ENCODE measurements at places on chromosomes 11 and 22.

DNA sequence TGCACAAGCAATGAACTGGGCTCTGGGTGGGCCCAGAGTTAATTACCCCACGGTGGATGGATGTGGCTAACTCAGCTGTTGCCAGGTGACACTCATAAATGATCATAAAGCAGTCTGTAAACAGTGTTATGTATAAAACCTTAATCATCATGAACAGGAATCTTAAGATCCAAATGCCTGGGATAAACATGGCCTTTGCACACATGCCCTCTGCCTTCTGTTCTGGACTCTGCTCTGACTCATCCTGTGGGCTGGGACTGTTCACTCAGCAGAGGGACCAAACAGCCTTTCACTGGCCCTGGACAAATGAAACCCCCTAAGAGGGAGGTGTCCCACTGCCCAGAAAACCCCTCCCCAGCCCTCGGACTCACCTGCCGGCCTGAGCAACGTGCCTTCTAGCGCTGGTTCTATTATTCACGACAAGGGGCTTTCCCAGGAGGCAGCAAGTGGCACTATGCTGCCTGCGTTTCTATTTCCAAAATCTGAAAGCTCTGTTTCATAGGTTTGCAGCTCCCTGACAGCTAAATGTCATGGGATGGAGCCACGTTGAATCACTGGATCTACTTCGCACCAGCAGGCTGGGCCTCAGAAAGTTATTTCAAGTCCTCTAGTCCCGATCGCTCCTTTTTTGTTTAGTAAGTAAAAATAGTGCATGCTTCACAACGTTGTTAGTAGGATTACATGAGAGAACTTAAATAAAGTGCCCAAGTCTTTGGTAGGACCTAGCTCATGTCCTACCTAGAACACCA is 53.0 kb downstream of the LARGE1 start:
- DNase-seq, result no peak

DNA sequence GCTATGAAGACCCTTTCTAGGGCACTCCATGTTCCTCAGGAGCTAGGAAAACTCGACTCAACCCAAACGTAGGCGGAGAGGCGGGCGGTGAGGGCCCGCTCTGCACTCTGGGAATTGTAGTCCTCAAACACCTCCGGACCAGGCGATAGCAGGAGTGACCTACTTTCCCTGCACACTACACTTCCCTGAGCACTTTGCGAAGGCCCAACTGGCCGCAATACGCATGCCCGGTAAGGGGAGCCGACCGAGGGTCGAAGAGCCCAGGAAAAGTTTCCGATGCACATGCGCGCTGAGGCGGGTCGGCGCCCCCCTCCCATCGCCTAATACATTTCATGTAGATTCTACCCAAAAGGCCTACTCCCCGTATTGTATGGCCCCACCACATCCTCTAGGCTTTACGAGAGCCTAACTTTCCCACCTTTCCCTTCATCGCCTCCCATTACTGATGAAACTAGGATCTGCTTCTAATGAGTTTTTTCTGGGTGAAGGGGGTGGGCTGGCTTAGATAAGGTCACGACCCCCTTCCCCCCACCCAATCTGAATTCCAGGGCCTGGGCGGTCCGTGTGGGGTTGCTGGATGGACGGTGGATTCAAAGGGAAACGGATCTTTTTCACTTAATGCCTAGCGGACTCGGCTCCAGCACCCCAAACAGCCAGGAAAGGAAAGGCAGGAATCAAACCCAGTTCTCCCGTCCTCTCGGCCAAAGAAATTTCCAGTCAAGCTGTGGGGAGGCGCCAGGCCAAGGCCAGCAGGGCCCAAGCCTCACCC is 2.1 kb downstream of the TOB2 start:
- peak; percentile 93 for DNase-seq

- no peak for DNase-seq
These were observed 13.9 kb downstream of the LRRC32 start for GRCh38 chr11:76656571-76657081.

GRCh38 chr22:23283591-23284503 is 103.5 kb downstream of the BCR start:
- DNase-seq, result peak; percentile 38

DNA sequence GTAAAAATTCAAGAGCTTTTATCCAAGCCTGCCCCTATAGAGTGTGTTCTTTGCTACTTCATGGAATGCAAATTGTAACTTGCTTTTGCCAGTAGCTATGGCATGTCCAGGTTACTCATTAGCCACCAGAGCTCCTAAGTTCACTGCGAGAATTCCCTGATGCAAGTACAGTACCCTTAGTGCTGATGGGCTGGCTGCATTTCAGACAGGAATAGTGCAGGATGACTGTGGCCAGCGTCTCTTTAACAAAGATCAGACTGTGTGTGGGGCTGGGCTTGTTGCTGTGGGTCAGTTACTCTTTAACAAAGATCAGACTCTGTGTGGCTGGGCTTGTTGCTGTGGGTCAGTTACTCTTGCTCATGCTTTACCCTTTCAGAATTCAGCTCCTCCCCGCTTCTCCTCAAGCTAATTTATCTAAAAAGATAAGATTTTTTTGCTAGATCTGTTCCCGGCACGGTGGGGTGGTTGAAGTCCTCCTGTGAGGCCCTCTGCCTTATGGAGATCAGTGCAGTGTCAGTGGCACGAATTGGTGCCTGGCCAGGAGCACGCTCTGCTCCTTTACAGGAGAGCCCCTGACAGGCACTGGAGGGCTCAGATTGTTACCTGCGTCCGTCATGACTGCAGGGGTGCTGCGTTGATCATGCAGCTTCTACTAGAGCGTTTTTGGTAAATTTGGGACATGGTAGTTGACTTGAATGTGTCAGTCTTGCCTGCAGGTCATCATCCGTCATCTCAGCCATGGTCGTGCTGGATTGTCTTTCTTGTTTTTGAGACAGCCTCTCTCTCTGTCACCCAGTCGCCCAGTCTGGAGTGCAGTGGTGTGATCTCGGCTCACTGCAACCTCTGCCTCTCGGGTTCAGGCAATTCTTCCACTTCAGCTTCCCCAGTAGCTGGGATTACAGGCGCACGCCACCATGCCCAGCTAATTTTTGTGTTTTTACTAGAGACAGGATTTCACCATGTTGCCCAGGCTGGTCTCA is 27.0 kb downstream of the AP2A2 start:
- DNase-seq, result no peak

DNA sequence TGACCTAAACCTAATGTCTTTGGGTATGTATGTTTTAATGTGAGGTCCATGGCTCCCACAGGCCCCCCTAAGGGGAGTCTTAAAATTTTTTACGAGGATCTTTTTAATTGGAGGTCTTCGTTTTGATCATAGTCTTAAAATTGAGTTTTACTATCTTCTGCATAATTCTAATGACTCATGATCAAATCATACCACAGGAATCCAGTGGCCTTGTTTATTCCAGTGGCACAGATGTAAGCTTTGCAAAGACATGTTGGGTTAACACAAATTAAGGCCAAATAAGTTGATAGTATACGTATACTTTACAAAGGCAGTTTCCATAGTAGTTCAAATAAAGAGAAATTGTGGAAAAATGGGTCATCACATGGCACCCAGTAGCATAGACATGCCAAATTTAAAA is 33.9 kb upstream of the FJX1 start:
- DNase-seq, result peak; percentile 24

GRCh38 chr11:69333879-69334278 is 39.9 kb downstream of the MYEOV start:
- no peak for DNase-seq

- DNase-seq, result no peak
These were observed 103.0 kb downstream of the PLEKHA7 start for GRCh38 chr11:16911186-16911585.

DNA sequence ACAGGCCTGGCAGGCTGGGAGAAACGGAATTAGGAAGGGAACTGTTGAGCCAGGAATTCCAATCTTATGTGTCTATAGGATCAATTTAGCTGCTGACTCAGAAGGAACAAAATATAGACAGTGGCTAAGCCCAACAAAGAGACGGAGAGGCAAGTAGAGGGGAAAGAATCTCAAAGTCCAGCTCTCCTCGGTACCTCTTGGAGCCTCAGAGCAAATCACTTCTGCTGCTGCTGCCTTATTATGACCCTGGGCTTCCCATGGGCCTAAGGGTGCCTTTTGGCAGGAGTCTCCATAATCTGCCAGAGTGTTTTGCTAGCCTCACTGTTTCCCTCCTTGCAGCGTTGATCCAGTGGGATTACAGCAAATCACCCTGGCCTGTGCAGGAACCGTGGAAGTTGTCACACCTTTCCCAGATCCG is 31.7 kb downstream of the PAX6 start:
- no peak for DNase-seq

GRCh38 chr22:23763579-23763945 is 772 bp downstream of the C22orf15 start:
- no peak for DNase-seq

GRCh38 chr11:12503039-12503484 is 125.7 kb downstream of the PARVA start:
- DNase-seq, result peak; percentile 9

GRCh38 chr11:109435121-109435742 is 13.2 kb downstream of the C11orf87 start:
- DNase-seq, result no peak

DNA sequence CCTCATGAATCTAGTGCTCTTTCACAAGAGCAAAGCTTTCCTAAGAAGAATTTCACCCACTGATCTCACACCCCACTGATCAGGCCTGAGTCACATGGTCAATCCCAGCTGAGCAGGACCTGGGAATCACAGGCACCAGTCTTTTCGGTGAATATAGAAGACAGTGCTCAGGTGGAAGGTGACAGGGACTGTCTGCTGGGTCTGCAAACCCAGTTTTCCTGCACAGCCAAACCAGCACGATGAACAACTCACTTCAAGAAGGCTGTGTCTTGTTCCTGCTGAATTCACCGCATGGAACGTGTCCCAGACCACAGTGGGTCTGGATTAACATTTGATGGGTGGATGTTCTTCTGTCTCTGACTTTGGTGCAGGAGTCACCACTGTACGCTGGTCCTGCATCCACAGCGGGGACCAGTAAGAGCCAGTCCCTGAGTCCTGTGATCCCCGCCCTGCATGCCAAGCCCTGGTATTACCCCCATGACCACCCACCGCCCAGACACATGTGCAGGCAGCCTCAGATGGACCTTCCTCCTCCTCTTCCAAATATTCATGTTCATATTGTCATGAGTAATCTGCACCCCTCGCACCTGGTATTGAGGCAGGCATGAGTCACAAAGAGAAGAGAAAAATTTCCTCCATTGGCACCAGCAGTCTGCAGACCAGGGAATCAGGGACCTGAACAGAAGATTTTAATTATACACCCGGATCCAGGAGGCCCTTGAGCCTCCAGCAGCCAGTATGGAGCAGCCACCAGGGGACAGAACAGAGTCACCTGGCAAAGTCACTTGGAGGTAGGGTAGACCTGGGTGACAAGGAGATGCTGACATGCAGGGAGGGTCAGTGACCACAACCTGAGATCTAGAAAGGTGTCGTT is 8.6 kb upstream of the IGLL5 start:
- no peak for DNase-seq

- no peak for DNase-seq
These were observed 861.8 kb downstream of the LRRC4C start for GRCh38 chr11:40597546-40598113.

DNA sequence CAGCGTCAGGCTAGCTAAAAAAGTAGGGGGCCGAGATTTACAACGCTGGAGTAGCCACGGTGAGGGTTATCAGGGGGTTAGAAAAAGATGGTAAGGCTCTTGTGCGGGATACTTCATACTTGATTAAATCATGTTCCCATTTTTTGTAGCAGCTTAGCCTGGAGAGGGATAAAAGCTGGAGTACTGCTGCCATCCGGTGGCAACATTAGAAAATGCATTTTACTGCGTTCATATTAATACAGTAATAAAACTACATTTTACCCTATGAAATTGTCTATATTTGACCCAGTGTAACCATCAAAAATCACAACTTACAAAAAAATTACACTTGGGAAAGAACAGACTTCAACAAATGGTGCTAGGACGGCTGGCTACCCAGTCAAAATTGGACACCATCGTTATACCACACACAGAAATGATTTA is 17.3 kb downstream of the RPUSD4 start:
- peak; percentile 26 for DNase-seq
